ENCODE measurements at places on chromosomes 3 and 15.
A peak's percentile ranks its signal among the peaks of the same experiment; 100 is the strongest.

DNA sequence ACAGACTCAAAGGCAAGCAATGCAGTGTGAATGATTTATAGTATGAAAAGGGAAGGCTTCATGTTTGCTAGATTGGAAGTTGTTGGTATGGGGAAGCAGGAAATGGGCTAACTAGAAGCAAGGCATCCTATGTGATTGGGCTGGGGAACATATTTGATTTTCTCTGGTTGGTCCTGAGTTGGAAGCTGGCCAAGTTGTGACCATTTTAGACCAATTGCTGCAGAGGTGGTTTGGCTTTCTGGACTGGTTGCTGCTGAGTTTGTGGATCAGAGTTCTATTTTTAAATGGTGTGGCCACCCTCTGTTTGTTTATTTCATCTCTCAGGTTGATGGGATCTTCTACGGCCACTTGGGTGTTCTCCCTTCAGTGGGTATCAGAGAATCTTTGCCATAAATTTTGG, 39.7 kb downstream of the NUDT16 start:
- DNase-seq = no peak

DNA sequence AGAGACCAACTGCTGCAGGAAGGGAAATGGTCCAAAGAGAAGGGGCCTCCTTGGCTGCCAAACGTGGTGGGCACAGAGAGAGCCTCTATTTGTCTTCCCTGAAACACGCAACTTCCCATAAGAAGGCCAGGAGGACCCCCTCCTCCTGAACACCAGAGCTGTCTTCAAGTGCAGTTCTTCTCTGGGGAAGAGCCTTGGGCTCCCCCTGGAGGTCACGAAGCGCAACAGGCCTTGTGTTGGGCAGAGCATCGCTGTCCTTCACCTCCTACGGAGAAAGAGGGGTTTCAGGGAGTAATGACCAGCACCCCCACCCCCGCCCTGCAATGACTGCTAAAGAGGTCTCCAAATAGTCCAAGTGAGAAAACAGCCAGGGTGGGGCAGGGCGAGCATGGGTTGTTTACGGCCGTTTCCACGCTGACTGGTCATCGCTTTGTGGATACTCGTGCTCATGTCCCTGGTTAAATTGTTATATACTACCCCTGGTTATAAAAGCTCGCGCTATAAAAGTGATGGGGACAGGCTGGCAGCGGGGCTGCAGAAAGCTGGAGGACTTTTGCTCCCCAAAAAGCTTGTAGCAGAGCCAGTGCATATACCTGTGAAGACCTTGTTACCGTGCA, 397.5 kb upstream of the ATP10A start:
- DNase-seq = peak; percentile 23

- no peak for DNase-seq
Observed at GRCh38 chr15:97126553-97127233, 796.2 kb downstream of the NR2F2 start.

DNA sequence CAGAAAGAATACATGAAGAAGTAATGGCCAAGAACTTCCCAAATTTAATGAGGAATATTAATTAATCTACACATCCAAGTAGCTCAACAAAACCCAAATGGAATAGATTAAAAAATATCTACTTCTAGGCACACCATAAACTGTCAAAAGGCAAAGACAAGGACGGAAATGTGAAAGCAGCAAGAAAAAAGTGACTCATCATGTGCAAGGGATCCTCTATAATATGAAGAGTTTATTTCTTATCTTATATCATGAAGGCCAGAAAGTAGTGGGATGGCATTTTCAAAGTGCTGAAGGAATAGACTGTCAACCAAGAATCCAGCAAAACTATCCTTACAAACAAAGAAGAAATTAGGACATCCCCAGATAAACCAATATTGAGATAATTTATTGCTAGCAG, 73.9 kb upstream of the PRICKLE2 start:
- DNase-seq = no peak

- DNase-seq = no peak
Observed at GRCh38 chr3:172655388-172655787, 55.5 kb downstream of the NCEH1 start.

- DNase-seq = no peak
Observed at GRCh38 chr15:99110581-99111320, 5.9 kb downstream of the SYNM start.

GRCh38 chr3:16668776-16669545, 63.7 kb upstream of the DAZL start:
- DNase-seq = no peak

GRCh38 chr15:84878504-84878903, 6.0 kb upstream of the SLC28A1 start:
- DNase-seq = peak; percentile 75

- DNase-seq = no peak
Observed at GRCh38 chr3:39068556-39068955, 16.7 kb downstream of the WDR48 start.

GRCh38 chr15:99681990-99682389, 51.2 kb downstream of the LYSMD4 start:
- DNase-seq = no peak

DNA sequence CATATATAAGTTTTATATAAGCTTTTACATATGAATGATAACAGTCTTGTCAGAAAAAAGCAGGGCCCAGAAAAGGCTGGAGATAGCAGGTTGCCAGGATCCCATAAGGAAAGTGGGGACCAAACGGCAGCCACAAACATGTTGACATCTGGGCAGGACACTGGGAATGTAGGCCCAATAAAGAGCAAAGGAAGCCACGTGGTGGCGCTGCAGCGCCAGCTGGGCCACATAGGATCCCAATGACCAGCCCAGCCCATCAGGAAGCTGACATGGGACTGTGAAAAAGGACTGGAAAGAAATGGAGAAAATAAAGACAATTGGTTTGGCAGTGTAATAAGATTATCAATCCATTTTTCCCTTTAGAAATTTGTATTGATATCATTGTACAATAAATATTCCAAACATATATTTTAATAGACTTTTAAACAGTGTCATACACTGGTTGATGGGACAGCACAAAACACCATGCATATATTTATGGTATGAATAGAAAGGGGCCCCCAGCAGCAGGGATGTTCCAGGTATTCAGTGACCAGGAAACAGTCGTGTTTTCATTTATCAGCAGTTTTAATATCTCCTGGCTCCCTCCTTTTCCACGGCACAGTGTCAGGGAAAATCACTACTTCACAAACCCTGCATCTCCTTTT, 89.0 kb upstream of the STRIT1 start:
- peak; percentile 26 for DNase-seq

DNA sequence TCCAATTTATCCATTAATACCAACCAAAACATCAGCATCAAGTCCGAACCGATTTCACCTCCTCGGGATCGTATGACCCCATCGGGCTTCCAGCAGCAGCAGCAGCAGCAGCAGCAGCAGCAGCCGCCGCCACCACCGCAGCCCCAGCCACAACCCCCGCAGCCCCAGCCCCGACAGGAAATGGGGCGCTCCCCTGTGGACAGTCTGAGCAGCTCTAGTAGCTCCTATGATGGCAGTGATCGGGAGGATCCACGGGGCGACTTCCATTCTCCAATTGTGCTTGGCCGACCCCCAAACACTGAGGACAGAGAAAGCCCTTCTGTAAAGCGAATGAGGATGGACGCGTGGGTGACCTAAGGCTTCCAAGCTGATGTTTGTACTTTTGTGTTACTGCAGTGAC, 20.8 kb downstream of the LYSMD4 start:
- no peak for DNase-seq

GRCh38 chr3:185713015-185713414, 111.8 kb downstream of the IGF2BP2 start:
- DNase-seq = no peak

DNA sequence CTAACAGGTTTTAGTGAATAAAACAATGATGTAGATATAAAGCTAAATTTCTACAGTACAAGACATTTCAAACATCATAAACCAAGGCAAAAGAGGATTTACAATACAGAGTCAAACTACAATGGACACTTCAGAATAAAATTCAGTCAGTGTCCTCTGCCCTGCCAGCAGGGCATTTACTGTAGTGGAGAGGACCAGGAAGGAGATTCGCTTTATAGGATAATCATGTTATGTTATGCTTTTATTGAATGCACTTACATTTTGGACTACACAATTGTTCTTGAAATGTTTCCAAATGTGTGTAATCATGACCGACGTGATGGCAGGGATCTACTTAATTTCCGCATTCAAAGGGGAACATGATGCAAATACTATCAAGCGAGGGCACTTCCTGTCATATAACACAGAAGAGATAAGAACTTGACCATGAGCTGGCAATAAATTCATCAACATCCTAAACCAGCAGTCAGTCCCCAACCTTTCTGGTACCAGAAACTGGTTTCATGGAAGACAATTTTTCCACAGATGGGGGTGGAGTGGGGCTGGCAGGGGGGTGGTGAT, 925.6 kb downstream of the FHIT start:
- DNase-seq = no peak

- no peak for DNase-seq
Observed at GRCh38 chr15:42359249-42359648, at the start of gene CAPN3. TSS of gene CAPN3 (plus strand) at chr15:42359501. CDS start at chr15:42359806, 305 bp downstream.

- DNase-seq = no peak
Observed at GRCh38 chr15:70060993-70061305, 36.8 kb downstream of the TLE3 start.

GRCh38 chr15:101459579-101460300, 29.8 kb downstream of the PCSK6 start:
- DNase-seq = no peak

DNA sequence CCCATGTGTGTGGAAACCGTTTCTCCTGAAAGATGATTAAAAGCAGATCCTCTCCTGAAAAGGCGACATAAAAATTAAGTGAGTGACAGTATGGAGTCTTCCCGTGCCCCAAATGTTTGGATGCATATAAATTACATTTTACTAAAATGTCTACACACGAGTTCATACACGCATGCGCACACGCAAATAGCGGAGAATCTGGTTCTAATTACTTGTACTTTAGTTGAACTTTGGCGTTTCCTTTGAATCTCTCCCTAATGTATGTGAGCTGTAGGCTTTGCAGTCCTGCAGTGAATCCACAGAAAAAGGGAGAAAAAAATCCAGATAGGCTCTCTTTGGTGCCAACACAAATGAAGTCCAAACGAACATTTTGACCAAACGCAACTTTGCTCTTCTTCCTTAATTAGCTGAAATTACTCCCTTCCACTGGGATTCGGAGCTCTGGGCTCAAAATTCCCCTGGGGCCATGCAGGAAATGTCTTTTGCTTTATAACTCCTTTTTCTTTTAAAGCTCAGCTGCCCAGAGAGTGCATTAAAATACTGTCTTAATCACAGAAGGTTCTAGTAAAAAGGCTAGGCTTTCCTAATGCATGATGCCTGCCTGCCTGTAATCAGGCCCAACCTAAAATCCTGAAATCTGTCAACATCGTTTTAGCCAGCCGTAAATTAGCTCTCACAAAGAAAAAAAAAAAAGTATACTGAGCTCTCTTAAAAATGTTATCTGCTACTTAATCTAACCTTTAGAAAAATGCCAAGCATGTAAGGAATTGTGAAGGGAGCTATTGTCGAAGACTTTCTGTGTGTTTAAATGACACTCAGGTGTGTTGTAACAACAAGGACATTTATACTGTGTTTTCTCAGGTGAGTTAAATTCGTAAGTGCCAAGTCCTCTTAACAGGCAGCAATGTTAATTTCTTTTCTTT, 26.2 kb downstream of the RARB start:
- DNase-seq = no peak

GRCh38 chr3:33277193-33277882, at the start of gene FBXL2:
TSS of gene FBXL2 (plus strand) at chr3:33277442. CDS start at chr3:33277513, 71 bp downstream.
- DNase-seq = no peak

DNA sequence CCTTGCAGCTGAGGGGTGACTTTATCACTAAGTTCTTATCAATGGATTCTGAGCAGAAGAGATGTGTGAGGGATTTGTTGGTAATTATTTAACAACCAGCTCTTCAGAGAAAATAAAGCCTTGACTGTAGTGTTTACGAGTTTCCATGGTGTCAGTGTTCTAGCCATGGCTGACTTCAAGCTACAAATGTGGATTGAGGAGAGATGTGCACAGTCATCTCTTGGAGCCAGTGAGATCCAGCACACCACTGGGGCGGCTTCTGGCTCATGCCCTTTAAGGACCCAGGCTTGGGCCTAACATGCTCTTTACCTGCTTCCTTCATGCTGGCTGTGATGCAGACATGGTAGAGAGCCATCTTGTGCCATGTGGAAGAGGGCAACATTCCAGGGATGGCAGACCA, 145.6 kb upstream of the MRPS22 start:
- DNase-seq = no peak

Data from stimulated activated CD4-positive, alpha-beta T cell treated with anti-CD3 and anti-CD28 coated beads, Interleukin-2, amount 100 ng/mL, for 24 hours (primary cell).